ENCODE measurements at places on chromosomes 12 and 14. TPM values are rescaled to one million over a fixed set of nuclear protein-coding genes. Genes with fewer than 3 reads are reported as not detected.

MMP17 gene
- total RNA-seq, result 2.2 TPM

KLHL33 gene
- total RNA-seq, result 0.04 TPM

OR6C2 gene
- 0.12 TPM for total RNA-seq

ADAMTS20 gene
- total RNA-seq, result not detected

AKAP6 gene
- total RNA-seq, result 4.4 TPM

ZNF891 gene
- 0.64 TPM for total RNA-seq

PIWIL1 gene
- total RNA-seq, result not detected

SLC38A2 gene
- total RNA-seq, result 245 TPM

ZC2HC1C gene
- total RNA-seq, result 1.1 TPM

PTPRB gene
- 5.1 TPM for total RNA-seq

- no peak for ATAC-seq
These were observed 64.7 kb upstream of the GNPNAT1 start for GRCh38 chr14:52856139-52856538.

GRCh38 chr14:78005325-78005724, 164.8 kb upstream of the NRXN3 start:
- peak; percentile 99 for ATAC-seq

GRCh38 chr14:21192875-21193535, 37.1 kb upstream of the OR5AU1 start:
- no peak for ATAC-seq

DNA sequence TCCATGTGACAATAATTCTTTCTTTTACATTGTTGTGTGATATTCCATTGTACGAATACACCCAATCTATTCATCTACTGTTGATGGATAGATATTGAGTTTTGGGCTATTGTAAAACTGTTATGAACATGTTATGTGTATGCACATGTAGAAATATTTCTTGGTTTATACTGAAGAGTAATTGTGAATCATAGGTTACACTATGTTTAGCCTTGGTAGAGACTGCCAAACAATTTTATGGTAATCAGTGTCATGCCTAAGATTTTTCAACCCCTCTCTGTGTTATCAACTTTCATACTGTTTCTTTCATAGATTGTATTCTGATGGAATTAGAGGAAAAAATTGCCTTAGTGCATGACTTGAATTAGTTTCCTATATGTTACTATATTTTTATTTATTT, 39.5 kb downstream of the FRMD6 start:
- ATAC-seq, result peak; percentile 37

GRCh38 chr12:56161690-56162351, 3.7 kb downstream of the MYL6 start:
- ATAC-seq, result no peak

- no peak for ATAC-seq
These were observed 51.8 kb upstream of the FBRSL1 start for GRCh38 chr12:132437943-132438700.

- no peak for ATAC-seq
These were observed 58.9 kb downstream of the TRAFD1 start for GRCh38 chr12:112184056-112184887.

- no peak for ATAC-seq
These were observed 144.8 kb downstream of the KITLG start for GRCh38 chr12:88435334-88436076.

GRCh38 chr12:100995201-100995600, 200.6 kb downstream of the ANO4 start:
- ATAC-seq, result peak; percentile 59

DNA sequence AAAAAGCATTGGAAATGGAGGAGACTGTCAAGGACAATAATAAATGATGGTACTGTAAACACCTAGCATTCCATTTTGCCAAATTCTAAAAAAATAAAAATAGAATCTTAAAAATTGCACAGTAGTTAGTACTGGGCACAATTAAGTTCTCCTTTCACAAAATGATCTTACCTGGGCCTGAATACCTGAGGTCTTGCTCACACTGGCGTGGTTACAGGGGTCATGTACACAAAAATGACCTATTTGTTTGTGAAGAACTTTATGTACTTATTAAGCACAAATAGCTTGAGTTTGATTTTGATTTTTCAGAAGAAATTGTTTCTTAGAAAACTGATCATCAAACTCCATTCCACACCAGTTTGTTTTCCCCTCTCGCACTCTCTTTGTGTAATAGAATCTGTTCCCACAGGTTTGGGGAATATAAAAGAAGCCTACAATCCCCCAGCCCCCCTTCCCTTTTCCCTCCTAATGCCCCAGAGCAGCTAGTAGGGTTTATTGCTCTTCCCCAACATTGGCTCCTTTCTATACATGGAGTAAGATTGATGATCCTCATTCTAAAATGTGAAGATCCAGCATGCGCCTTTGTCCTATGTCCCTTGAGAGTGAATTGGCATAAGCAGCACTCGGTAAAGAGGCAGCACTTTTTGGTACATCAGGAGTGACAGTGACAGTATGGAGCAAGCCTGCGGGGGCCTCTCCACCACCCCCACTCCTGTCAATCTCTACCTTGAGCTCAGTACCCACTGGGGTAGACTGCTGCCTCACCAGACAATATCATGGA, 204.3 kb downstream of the ASCL1 start:
- no peak for ATAC-seq

GRCh38 chr12:12806784-12807516, 6.2 kb upstream of the DDX47 start:
- ATAC-seq, result no peak

DNA sequence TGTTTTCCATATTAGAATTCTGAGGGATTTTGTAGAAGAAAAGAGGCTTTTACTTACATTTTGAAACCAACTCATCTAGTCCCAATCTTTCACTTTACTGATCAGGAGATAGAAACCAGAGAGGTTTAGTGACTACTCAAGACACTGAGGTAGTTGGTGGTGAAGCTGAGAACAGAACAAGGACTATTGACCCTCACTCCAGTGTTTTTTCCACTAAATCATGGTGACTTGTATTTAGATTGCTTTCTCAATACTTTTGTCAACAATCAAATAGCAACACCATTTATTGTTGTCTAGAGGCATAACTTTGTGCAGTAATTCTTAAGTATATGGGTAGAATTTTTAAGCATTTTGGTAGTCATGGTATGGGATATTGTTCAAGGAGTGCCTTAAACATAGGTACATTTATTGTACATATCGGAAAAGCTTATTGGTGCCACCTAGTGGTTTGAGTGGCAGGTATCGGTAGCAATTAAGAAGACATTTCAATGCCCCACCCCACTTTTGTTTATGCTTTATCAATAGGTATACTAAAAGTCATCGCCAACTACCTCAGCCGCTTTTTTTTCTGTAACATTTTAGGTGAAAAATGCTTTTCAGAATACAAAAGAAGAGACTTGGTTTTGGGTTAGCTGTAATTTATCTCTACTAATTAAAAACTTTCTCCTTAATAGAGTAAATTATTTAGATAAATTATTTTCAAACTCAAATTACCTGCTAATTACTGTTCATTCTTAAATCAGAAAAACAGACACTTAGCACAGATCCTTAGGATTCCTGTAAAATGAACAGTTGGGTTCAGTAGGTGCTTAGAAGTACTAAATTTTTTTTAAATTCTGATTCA, 47.3 kb upstream of the PAWR start:
- peak; percentile 45 for ATAC-seq

DNA sequence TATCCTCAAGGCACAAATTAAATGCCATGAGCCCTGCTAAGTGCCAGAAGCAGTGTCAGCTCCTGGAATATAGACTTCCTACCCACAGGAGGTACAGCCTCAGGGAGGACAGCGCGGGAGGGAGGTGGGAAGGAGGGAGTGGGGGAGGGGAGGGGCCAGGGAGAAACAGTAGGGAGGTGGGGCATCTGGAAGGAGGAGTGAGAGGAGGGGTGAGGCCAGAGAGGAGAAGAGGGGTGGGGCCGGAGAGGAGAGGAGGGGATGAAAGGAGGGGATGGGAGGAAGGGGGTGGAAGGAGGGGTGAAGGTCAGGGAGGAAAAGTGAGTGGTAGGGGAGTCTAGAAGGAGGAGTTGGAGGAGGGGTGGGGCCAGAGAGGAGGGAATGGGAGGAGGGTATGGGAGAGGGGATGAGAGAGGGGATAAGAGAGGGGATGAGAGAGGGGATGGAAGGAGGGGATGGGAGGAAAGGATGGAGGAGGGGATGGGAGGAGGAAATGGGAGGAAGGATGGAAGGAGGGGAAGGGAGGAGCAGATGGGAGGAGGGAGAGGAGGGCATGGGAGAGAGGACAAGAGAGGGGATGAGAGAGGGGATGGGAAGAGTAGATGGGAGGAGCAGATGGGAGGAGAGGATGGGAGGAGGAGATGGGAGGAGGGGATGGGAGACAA, 9.2 kb upstream of the CCDC197 start:
- ATAC-seq, result no peak

GRCh38 chr12:127245009-127245408, 1022.0 kb upstream of the TMEM132C start:
- no peak for ATAC-seq

DNA sequence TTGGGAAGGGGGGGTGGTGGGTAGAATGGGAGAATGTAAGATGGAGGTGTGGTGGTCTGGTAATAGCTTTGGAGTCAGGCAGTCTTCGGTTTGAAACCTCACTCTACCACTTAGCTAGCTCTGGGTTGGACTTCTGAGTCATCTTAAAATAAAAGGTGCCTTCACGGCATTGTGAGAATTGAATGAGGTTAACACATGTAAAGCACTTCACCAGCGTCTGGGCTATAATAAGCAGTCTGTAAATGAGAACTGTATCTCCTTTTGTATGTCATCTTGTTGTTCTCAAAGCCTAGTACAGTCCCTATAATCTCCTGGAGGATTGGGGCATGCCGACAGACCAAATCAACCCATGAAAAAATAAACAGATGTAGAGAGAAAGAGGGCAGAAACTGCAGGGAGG, 11.2 kb downstream of the C2CD5 start:
- peak; percentile 43 for ATAC-seq

- no peak for ATAC-seq
These were observed 25.0 kb downstream of the SMOC1 start for GRCh38 chr14:69904246-69904645.

DNA sequence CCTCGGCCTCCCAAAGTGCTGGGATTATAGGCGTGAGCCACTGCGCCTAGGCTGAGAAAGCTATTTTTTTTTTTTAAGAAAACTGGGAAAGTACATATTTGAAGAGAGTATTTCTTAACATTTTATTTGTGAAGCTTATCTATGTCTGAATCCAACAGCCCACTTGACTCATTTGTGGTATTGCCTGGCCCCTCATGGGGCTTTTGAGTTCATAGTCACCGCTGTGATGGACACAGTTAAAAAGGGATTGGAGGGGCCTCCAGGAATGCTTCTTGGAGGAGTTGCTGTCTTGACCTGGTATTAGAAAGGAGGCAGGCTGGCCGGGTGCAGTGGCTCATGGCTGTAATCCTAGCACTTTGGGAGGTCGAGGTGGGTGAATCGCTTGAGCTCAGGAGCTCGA, 26.5 kb downstream of the BCL7A start:
- no peak for ATAC-seq

- ATAC-seq, result no peak
These were observed 7.3 kb upstream of the FIGNL2 start for GRCh38 chr12:51855586-51856428.

DNA sequence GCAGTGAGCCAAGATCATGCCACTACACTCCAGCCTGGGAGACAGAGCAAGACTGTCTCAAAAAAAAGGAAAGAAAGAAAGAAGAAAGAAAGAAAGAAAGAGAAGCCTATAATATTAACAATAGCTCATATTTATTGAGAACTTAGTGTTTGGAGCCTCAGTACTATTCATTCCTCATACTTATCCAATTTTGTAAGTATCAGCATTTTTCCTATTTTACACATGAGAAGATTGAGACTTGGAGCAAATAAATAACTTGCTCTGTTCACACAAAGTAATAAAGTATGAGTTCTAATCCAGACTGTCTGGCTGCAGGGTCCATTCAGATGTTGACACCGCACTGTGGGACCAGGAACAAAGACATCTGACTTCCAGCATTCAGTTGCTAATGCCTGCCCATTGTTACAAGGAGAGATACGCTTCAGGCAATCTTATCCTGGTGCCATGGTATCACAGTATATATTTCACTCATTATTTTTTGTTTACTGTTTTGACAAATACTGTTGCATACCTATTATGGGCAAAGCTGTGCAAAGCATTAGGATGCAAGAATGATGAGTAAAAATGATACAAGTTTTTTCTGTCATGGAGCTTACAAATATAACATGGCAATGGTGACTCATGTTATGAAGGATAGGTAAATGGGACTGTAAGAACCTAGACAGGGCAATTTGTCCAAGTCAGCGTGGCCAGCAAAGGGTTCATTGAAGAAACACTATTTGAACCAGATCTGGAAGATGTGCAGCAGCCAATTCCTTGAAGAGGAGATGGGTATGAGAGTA, 21.4 kb upstream of the TMTC2 start:
- ATAC-seq, result no peak

- no peak for ATAC-seq
These were observed 39.5 kb downstream of the GABARAPL1 start for GRCh38 chr12:10252201-10252600.

DNA sequence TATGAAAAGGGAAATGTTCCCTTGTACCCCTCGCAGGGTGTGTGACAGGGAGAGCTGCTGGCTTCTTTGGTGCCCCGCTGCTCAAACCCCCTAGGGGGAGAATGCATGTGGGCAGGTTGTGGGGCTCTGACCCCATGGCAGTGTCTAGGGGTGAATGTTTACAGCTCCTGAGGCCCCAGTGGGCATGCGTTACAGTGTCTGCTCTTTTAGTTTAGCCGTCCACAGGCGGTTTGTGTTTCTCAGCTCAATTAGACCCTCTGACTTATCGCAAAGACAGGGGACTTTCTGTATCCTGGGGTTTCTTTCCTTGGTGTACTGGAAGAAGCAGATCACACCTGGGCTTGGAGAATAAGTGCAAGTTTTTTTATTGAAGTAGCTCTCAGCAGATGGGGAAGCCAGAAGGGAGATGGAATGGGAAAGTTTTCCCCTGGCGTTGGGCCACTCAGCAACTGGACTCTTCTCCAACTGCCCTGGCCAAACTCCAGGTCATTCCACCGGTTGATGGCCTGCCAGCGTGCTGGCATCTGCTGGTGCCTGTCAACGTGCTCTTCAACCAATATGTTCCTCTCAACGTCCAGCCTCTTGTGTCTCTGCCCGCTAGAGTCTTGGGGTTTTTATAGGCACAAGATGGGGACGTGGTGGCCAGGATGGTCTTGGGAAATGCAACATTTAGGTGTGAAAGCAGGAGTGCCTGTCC, 720.9 kb downstream of the FSCB start:
- ATAC-seq, result no peak

- ATAC-seq, result no peak
These were observed 193.6 kb upstream of the FAR2 start for GRCh38 chr12:28955491-28955890.

DNA sequence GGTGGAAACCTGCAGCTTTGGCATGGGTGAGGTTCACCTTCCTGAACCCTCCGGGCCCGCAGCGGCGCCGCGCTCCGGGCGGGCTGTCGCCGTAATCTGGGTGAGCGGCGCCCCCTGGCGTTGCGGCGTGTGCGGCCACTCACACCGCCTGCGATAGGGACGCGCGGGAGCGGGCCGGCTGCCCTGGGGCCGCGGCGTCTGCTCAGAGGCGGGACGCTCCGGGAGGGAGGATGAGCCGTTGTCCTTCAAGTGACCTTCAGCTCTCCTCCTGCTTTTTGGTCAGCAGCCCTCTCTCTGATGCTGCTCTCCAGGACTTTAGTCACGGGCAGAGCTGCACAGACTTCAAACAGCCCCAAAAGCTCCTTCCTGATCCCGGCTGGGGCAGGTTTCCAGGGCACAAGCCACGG, 211.7 kb upstream of the FKBP4 start:
- ATAC-seq, result peak; percentile 79

GRCh38 chr12:124482567-124482893, 84.9 kb downstream of the NCOR2 start:
- no peak for ATAC-seq
